NCI-H446 treated with DMSO at 0.1 percent for 48 hours (cell line): ENCODE measurements at places on chromosomes 16 and 17.

DNA sequence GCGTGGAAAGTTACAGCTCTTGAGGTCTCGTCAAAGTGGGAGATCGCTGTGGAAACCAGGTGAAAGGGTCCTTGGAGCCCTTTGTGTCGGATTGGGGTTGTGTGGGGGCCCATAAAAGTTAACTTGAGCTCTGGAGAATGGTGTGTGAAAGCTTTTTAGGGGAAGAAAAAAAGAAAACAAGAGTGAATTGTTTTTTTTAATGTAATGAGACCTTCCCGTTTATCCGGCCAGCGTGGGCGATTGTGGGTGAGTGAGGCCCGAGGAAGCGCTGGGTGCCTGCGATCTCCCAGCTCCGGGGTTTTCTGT is 150.6 kb downstream of the MSI2 start:
- DNase-seq: no peak

DNA sequence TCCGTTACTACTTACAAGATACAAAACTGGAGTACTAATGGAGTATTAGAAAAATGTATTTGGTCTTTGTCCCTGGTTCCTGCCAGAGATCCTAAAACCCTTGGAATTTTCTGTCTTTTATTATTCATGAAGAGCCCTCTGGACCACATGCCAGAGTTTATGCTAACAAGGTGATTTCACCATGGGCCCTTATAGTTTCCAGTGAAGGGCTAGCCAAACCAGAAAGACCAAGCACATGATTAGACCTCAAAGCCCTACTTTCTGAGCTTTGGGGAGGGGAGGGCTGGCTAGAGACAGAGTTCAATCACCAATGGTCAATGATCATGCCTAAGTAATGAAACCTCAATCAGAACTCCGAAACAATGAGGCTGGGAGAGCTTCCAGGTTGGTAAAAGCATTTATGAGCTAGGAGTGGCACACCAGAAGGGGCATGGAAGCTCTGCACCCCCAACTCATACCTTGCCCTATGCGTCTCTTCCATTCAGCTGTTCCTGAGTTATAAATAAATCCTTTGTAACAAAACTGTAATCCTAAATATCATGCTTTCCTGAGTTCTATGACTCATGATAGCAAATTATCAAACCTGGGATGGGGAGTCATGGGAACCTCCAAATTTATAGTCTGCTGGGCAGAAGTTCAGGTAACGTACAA is 10.4 kb downstream of the DCUN1D3 start:
- no peak for DNase-seq

DNA sequence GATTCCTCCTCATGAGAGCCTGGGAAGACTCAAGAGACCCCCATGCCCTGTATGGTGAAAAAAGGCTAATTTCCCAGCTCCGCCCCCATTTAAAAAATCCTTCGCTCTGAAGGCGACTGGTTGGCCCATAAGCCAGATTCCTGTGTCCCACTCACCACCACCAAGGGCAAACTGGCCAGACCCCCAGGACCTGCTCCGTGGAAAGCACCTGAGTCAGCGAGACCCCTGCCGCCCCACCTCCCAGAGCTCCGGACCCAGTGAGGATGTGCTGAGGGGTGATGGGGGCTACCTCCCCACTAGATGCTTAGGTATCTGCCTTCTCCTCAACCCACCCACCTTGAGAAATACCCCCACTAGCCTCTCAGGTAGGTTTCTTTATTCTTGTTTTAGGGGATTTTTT is 42.2 kb downstream of the RBFOX3 start:
- DNase-seq: no peak

DNA sequence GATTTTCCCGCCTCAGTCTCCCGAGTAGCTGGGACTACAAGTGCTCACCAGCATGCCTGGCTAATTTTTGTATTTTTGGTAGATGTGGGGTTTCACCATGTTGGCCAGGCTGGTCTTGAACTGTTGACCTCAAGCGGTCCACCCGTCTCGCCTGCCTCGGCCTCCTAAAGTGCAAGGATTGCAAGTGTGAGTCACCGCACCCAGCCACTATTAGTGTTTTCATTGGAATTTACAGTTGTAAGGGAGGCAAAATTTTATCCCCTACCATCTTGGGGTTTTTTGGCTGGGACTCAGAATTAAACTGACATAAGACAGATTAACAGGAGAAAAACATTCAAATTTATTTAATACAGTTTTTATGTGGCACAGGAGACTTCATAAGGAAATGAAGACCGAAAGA is 12.3 kb upstream of the MYCBPAP start:
- no peak for DNase-seq

GRCh38 chr17:78496311-78496710 is 80.9 kb downstream of the DNAH17 start:
- no peak for DNase-seq

- no peak for DNase-seq
Observed at GRCh38 chr16:82594114-82594513, 32.7 kb upstream of the CDH13 start.

DNA sequence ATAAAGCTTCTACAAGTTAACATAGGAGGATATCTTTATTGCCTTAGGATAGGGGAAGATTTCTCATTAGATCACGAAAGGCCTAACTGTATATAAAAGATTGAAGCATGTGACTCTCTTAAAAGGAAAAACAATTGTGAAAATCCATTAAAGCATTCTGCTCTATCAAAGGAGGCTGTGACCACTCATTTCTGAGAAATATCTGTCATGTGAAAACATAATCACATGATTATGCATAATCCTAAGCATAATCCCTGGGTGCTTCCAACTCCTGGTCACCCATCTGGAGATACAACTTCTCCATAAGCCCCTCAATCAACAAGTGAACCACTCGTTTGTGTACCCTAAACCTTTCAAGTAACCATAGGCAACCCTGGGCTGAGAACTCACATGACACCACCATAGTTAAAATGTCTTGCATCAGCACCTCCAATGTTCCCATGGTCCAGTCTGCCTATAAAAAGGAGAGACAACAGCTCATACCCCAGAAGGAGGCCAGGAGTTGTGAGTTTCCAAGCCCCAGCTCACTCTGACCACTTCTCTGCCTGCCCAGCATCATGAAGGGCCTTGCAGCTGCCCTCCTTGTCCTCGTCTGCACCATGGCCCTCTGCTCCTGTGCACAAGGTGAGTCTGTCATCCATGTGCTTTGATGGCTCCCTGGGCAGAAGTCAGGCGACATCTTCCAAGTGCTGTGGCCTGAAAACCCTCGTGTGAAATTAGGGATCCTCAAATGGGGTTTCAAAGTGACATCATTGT is at the start of gene CCL18:
CCL18 (plus strand) TSS at position 487 of the 756 bp plus-strand sequence; CDS start at position 558, 71 bp downstream.
- no peak for DNase-seq

GRCh38 chr17:49404906-49405305 is 9.8 kb downstream of the PHB1 start:
- DNase-seq: no peak

DNA sequence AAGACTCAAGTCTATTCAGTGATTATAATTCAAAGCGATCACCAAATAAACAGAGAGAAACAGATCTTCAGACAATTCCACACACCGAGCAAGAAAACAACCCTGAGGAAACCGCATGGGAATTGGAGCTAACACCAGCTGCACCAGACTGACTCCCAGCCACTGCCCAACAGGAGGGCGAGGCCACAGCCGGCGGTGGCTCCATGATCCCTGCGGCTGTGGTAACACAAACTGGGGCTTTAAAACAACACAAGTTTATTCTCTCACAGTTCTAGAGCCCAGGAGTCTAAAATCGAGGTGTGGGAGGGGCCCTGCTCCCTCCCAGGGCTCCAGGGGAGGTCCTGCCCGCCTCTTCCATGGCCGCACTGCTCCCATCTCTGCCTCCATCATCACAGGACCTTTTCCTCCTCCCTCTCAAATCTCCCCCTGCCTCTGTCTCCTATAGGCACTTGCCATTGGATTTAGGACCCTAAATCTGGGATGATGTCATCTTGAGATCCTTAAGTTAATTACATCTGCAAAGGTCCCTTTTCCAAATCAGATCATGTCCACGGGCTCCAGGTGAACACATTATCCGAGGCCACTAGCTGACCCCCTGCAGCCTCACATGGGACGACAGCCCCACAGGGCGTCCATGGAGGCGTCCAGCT is 9.7 kb upstream of the HEXD start:
- DNase-seq: no peak

GRCh38 chr17:67046398-67046797 is 2.0 kb downstream of the CACNG1 start:
- DNase-seq: no peak

- no peak for DNase-seq
Observed at GRCh38 chr17:79623786-79624717, 13.2 kb upstream of the RBFOX3 start.

DNA sequence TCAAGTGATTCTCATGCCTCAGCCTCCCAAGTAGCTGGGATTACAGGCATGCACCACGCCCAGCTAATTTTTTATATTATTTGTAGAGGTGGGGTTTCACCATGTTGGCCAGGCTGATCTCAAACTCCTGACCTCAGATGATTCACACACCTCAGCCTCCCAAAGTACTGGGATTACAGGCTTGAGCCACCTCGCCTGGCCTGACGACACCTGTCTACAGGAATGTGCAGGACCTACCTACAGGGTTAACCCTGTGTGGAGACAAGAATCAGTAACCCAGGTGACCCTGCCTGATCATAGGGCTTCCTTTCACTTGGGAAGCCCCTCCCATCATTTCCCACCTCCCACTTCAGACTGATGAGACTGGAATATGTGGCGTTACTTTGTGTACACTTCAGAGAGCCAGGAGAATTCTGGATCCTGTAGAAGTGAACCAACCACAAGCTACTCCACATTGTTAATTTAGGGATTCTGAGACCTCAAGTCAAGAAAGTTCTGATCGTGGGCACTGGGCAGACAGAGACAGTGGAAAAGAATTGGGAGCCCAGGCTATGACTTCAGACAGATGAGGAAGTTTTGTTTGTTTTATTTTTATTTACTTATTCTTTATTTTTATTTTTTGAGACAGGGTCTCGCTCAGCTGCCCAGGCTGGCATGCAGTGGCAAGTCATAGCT is 5.7 kb upstream of the MILR1 start:
- no peak for DNase-seq

DNA sequence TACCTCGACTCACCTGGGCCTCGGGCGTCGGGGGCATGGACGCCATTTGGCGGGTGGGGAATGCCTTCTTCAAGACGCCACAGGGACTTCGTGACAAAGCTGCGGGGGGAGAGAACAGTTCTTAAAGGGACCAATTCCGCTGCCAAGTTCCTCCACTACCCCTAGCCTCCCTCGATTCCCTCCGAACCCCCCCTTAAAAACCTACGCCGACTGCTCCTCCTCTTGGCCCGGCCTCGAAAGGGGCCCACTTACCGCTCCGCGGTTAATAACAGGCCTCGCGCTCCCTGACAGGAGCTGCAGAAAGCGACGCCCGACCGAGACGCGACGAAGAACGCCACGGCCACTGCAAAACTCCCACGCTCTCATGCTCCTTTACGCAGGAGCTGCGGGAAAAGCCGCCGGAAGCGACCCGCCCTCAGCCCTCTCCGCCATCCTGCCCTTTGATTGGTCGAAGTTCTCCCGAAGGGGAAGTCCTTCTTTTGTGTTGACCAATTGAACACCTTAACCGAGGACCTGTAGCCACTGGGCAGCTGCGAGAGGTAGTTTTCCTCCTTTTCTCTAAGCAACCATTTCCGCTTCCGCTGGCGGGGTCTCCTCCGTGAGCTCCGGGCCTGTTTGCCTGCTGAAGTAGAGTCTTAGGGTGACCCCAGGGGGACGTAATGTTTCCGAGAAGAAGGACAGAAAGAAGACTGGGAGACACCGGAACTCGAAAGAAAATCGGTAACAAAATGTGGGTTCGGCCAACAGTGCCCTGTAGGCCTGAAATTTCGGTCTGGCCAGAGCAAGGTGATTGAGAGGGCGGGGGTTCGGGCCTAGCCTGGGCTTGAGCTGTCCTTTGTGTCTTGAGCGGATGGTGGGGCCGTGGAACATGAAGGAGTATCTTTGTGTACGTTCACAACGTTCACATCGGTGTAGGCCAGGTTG is at the start of the genes NAA60 and ZNF597:
NAA60 (plus strand) TSS at position 573 of the 924 bp plus-strand sequence. CDS start 32,548 bp downstream, outside the sequence.
ZNF597 (minus strand) TSS at position 397 of the 924 bp plus-strand sequence; CDS start at position 46, 351 bp downstream.
- DNase-seq: peak; percentile 87

DNA sequence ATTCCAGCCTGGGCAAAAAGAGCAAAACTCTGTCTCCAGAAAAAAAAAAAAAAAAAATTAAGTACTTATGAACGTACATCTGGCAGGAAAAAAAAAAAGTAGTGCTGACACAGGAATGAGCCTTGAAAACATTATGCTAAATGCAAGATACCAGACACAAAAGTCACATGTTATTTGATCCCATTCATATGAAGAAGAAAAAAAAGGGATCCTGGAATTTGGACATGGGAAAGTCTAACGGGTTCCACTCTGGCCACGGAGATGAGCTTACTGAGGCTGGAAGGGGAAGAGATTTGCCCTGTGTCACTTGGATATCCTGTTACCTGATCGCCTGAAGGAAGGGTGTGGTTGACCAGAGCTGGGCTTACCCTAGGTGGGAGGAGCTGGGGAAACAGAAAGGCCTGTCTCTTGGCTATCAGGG is 251.9 kb downstream of the PARN start:
- no peak for DNase-seq

DNA sequence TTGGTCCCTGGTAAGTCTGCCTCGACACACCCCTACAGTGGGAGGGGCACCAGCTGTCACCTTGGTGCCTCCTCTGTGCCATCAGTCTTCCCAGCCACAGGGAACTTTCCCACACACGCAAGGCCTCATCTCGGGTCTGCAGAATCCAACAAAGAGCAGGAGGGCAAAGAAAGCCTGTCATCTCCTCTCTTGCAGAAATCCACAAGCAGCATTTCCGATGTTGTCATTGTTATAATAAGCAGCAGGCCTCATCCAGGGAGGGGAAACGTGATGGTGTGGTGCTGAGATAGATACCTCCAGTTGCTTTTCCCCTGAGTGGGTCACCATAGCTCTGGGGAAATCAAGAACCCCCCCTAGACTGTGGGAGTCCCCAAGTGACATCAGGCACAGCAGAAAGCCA is 110.4 kb downstream of the CMIP start:
- DNase-seq: no peak

- DNase-seq: no peak
Observed at GRCh38 chr17:75592348-75593020, 4.9 kb downstream of the MYO15B start.

- no peak for DNase-seq
Observed at GRCh38 chr17:73401911-73402310, 90.1 kb upstream of the CDC42EP4 start.

DNA sequence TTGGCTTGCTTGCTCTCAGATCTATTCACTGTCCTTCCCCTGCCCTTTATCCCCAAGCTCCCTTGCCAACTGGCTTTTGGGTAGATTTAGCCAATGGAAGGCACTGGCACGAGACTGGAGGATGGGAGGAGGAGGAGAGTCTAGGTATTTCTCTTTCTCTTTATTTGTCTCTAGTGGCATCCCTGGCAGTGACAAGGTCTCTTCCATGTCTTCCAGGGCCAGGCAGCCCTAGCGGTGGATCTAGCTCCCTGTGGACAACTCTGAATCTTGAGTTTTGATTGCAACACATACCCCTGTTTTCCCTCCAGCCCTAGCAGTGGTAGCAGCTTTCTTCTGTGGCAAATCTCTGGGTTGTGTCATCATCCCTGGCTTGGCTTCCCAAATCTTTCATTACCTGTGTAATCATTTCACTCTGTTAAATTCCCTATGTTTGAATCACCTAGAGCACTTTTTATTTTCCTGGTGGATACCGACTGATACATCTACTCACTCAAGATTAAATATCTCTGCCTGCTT is 171.1 kb upstream of the IRX6 start:
- DNase-seq: no peak
